ENCODE measurements at places on chromosomes 5 and 9.
A peak's percentile ranks its signal among the peaks of the same experiment; 100 is the strongest.

GRCh38 chr5:27727254-27727653, 688.9 kb upstream of the CDH9 start:
- no peak for DNase-seq

GRCh38 chr9:128910906-128911305, 9.9 kb upstream of the PHYHD1 start:
- DNase-seq, result no peak

DNA sequence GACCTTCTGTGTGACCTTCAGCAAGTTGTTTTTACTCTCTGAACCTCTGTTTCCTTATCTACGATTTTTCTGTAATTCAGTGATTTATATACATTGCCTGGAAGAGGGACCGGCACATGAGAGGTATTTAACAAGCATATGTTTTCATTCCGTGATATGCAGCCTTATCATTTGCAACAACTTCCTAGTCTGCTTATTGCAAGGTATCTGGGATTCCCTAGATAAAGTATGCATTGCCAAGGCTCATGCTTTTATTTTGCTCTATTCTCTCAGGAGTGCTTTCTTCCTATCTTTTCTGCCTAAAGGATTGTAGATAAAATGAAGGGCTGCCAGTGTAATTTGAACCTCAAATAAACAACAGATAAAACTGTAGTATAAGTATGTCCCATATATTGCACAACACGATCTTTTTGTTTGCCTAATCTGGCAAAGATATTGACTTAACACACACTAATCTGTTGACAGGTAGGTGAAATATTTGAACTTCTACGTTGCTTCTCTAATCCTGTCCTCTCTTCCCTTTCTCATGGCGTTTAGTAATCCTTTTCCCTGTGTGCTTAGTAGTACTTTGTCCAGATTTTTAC, 377.2 kb upstream of the TNC start:
- DNase-seq, result no peak

DNA sequence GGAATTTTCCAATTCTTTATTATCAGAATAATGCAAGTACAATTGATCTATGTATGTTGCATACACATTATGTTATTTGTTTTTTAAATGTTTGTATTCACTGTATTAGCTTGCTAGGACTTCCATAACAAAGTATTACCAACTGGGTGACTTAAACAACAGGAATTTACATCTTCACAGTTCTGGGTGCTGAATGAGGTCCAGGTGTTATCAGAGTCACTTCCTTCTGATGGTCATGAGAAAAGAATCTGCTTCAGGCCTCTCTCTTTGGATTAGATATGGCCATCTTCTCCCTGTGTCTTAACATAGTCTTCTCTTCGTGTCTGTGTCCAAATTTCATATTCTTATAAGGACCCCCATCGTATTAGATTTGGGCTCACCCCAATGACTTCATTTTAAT, 229.1 kb upstream of the TRPC7 start:
- DNase-seq, result no peak

DNA sequence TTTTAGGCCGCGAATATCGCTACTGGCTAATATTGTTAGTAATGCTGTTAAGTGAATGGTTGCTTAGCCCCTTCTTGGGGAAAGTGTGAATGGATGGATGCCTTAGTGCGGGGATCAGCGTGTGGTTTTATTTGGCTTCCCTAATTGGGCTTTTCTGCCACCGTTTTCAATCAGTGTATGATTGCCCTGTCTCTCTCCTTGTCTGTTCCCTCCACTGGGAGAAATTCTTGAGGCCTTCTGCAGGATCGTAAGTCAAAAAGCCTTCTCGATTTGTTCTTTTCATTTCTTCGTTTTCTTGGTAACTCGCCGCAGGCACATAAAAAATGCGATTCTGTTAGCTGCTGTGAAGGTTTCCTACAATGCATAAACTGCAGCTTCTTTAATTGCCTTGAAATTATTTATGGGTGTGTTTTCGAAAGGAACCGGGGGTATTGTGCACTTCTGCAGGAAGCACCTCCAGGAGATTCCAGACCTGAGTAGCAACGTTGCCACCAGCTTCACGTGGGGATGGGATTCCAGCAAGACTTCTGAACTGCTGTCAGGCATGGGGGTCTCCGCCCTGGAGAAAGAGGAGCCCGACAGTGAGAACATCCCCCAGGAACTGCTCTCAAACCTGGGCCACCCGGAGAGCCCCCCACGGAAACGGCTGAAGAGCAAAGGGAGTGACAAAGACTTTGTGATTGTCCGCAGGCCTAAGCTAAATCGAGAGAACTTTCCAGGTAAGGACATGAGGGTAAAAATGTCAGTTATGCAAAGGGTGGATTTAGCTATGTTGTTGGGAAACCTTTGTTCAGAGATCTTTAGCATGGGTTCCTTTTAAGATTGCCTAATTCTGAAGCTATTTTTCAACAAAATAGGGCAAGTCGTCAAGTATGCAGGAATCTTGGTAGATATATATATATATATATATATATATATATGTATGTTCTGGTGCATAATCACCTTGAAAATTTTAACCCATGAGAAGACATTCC, 700 bp downstream of the SKP2 start:
- DNase-seq, result no peak

- peak; percentile 94 for DNase-seq
Observed at GRCh38 chr9:83978992-83979811, 813 bp downstream of the HNRNPK start.

- no peak for DNase-seq
Observed at GRCh38 chr5:106392766-106393165, 1278.0 kb downstream of the EFNA5 start.

GRCh38 chr5:144582066-144582465, 411.4 kb downstream of the KCTD16 start:
- no peak for DNase-seq

- DNase-seq, result no peak
Observed at GRCh38 chr9:124042201-124042721, 30.7 kb downstream of the LHX2 start.

- DNase-seq, result peak; percentile 89
Observed at GRCh38 chr5:159106569-159107282, 7.0 kb upstream of the EBF1 start.

DNA sequence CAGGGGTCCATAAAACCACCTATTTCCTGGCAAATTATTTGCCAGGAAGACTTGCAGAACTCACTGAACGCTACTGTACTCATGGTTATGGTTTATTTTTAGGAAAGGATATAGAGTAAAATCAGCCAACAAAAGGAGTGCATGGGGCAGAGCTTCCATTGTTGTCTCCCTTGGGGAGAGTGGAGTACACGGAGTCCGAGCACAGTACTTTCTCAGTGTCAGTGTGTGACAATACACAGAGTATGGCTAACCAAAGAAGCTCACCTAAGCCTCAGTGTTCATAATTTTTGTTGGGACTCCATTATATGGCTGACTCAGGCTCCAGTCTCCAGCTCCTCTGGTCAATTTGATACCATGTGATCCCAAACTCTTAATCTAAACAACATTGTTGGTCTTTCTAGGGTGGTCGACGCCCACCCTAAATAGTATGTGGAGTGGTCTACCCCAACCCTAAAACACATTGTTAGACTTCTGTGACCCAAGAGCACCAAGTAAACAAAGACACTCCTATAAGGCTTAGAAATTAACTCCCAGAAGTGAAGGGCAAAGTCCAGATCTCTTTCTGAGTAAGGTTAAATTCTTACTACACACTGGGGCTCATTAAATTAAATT, 74.9 kb downstream of the SLC44A1 start:
- no peak for DNase-seq

DNA sequence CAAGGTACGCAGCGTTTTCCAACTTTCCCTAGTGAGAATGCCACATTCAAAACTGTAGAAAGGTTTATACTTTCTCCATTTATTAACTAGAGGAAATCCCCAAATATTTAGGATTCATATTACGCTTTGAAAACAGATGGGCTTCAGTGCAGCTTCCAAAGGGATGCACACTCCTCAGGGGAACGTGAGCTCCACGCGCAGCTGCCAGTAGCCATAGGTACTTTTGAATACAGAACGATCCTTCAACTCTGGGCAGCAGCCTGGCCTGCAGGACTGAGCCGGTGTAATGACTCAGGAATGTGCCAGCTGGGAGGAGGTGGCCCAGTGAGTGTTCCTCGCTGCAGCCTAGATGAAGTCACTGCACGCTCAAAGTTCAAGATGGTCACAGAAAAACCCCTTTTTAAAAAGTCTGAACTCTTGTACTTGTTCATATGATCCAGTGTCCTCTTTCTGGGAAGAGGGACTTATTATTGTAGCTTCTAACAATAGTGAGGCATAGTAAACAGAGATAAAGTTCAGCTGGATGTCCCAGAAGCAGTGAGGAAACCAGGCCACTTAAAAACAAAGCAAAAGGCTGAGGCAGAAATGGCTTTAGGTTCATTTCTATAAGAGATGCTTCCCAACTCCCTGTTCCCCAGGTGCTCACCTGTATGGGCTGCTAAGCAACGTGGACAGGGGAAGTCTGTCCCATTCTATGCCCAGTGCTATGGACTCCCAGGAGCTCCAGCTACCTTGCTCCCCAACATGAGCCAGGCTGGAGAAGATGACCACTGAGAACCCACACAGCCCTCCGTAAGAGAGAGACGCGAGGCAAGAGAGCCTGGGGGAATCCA, 130.0 kb downstream of the LHFPL2 start:
- DNase-seq, result no peak

GRCh38 chr9:121640076-121640475, 11.4 kb upstream of the DAB2IP start:
- DNase-seq, result no peak

- DNase-seq, result no peak
Observed at GRCh38 chr5:39205550-39205949, 13.8 kb downstream of the FYB1 start.

DNA sequence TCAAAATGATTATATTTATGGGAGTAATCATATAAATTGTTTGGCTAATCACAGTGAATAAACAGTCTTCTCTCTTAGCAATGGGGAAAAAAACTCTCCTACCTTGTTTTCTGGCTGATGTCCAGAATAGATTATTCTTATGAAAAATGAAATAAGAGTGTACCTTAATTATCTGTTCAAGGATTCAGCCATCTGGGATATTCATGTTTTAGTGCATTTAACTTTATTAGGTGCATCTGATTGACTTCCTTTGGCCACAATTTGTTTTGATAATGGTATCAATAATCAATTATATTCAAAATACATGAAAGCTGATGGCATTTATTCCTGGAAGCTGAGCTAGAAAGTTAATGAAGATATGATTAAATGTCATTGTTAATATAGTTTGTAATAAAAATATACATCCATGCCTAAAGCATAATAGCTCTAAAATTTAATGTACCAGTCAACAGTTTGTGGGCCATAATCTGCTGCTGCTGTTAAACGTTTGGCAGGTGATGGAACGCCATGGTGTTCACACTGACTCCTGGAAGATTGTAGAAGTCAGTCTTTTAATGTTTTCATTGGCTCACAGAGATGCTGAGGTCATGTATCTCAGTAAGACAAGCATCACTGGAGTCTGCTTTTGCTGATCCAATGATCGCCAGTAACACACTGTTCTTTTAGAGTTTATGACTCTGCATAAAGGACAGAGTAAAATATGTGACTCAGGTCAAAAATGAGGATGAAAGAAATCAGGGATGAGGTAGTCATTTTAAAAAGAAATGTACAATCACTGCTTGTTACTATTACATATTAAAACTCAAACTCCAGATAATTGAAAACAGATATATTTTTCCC, 105.8 kb downstream of the ISL1 start:
- DNase-seq, result no peak

GRCh38 chr9:137369911-137370764, 52.8 kb downstream of the EXD3 start:
- DNase-seq, result no peak

DNA sequence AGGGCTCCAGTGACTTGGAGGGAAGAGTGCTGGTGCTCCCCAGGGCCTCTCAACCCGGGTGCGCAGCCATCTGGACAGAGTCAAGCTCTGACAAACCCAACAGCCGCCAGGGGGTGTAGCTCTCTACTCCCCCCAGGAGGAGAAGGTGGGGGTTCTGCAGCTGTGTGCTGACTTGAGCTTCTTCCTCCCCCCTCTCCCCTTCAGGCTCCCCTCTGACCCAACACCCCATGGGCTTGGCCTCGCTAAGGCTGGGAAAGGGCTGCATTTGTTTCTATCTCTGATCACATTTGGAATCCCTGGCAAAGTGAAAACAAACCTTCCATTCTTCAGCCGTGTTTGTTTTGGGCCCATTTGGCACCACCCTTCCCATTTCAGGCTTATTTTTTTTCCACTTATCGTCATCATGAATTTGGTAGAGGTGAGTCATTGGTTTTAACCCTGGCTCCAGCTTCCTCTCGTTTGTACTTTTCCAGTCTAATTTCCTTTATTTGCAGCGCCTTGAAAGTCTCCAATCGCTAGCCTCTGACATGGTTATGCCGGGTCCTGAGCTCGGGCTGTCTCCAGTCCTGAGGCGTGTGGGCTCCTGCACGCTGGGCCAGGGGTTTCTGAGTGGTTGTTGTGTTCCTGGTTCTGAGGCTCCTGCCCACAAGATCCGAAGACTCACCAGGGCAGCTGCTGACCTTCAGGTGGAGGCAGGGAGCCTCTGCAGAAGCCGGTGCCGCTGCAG, 36.1 kb downstream of the DAP start:
- DNase-seq, result no peak

GRCh38 chr5:55429221-55429612, 105.5 kb downstream of the PLPP1 start:
- DNase-seq, result no peak

DNA sequence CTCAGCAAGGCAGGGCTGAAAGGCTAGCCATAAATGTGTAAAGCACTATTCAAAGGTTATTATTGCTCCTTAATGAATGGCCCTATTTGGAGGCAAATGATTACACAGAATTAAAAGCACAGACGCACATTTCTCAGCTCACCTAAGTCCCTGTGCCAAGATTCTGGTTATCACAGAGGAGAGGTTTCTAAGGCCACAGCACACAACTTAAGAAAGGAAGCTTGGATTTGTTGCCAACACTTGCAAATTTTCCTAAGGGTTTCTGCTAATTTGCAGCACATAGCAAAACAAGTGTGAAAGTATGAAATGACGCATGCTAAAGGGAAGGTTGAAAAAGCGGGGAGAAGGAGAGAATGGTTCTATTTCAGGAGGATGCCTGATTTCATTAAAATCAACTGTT, 834.1 kb upstream of the C9orf72 start:
- no peak for DNase-seq

DNA sequence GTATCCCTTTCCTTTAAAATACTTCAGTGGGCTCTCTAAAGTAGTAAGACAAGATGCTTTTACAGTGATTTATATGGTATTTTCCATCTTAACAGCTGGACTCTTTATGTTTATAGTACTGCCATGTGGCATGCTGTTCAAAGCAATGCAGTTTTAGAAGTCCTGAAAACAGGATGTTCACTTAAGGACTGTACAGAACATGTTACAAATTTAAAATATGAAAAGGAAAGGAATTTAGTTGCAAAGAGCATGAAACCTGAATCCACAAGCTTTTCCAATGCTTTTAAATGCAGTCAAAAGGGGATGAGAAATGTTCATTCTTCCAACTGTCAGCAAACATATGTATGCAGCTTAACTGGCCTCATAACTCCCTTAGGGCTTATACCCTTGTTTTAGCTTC, 580.2 kb downstream of the EFNA5 start:
- DNase-seq, result no peak

- no peak for DNase-seq
Observed at GRCh38 chr5:102625468-102625867, 126.7 kb upstream of the SLCO6A1 start.

DNA sequence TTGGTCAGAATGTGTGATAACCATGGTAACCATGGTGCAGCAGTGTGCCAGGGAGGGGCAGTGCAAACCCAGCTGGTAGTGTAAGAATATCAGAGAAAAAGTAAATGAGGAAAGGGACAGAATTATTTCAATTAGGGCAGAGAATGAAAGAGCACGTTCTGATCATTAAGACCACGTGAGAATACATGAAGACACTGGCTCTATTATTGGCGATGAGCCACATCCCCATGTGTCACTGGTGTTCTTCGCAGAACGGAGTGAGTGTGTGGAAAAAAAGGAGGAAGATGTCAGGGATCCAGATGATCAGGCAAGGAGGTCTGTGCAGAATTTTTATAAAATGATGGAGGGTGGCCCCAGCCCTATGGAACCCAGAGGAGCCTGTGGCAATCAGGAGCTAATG, 315.5 kb downstream of the SEMA5A start:
- DNase-seq, result no peak

All from chondrocyte (in vitro differentiated cells).